Activated naive CD4-positive, alpha-beta T cell treated with anti-CD3 and anti-CD28 coated beads for 36 hours (primary cell): ENCODE measurements at places on chromosomes 7 and 10. TPM values are rescaled to one million over a fixed set of nuclear protein-coding genes. Genes with fewer than 3 reads are reported as not detected.

RAMP3 gene
- not detected for total RNA-seq

- no peaks in the 10 kb centered on the region for H3K27me3 ChIP-seq
- no peak for DNase-seq
- H3K4me1 ChIP-seq: no peaks in the 10 kb centered on the region
- H3K36me3 ChIP-seq: no peaks in the 10 kb centered on the region
- no peak overlapping the region for H3K27ac ChIP-seq
Observed at GRCh38 chr7:20352573-20353306, 22.0 kb downstream of the ITGB8 start.

GRCh38 chr7:99476107-99476506, 3.4 kb downstream of the ZNF789 start:
- H3K36me3 ChIP-seq: peaks cover 22% of the 10 kb centered on the region
- H3K4me3 ChIP-seq: no peak overlapping the region
- DNase-seq: no peak
- H3K27me3 ChIP-seq: no peaks in the 10 kb centered on the region

- H3K4me1 ChIP-seq: no peaks in the 10 kb centered on the region
- H3K27ac ChIP-seq: no peak overlapping the region
- no peak overlapping the region for H3K4me3 ChIP-seq
- no peaks in the 10 kb centered on the region for H3K36me3 ChIP-seq
- no peak for DNase-seq
Observed at GRCh38 chr10:77424257-77424656, 213.4 kb downstream of the KCNMA1 start.

GRCh38 chr10:79130846-79131245, 62.1 kb downstream of the ZMIZ1 start:
- H3K4me3 ChIP-seq: no peak overlapping the region
- H3K27ac ChIP-seq: no peak overlapping the region
- no peak for DNase-seq
- no peaks in the 10 kb centered on the region for H3K36me3 ChIP-seq
- H3K27me3 ChIP-seq: no peaks in the 10 kb centered on the region
